ENCODE measurements at places on chromosomes 13 and 19. TPM values are rescaled to one million over a fixed set of nuclear protein-coding genes. Genes with fewer than 3 reads are reported as not detected.

The CD79A gene
- 3.7 TPM for total RNA-seq

The ERVK3-1 gene
- total RNA-seq = 38.8 TPM

The KIR3DL2 gene
- not detected for total RNA-seq

The PABPC3 gene
- 0.29 TPM for total RNA-seq

The LSR gene
- 55.2 TPM for total RNA-seq

The AXL gene
- total RNA-seq = 40.1 TPM

The MBD3L3 gene
- total RNA-seq = not detected

The OR10H1 gene
- 0.60 TPM for total RNA-seq

The TUBA3C gene
- total RNA-seq = not detected

The COX6B1 gene
- 473 TPM for total RNA-seq

The NLRP11 gene
- not detected for total RNA-seq

The TNNI3 gene
- not detected for total RNA-seq

The ZNF418 gene
- 12.1 TPM for total RNA-seq

- DNase-seq = no peak
Observed at GRCh38 chr13:112178769-112179168, 111.8 kb downstream of the SOX1 start.

- no peak for DNase-seq
Observed at GRCh38 chr13:97198753-97199152, 23.4 kb upstream of the MBNL2 start.

DNA sequence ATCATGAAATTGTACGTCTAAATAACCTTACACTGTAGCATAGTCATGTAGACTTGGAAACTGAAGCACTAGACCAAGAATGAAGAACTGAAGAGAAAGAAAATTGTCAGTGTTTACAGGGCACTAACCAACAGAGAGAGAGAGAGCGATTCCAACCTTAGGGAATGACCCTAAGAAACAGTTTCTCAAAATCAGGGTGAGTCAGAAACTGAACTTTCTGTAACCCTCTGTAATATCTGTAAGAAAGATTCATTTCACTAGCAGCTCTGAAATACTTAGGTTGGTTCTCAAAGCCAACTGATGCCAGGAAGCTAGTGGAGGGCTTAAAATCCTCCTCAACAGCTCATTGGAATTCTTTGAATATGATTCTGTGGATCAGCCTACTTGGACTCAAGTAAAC, 936.9 kb downstream of the EFNB2 start:
- DNase-seq = no peak

DNA sequence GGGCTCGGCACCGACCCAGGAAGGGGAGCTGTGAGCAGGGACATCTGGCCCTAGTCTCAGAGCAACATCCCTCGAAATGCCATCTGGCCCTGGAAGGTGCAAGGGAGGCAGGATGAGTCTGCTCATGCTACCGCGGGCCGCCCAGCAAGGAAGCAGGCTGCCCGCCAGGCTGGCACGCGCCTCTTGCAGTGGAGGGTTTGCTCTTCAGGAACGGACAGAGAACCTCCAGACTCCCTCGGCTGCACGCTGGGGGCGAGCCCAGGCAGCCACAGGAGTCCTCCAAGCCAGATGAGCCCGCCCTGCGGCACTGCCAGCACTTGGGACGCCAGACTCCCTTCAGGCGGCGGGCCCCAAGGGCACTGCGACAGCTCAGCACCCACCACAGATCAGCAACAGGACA, 10.1 kb upstream of the ATP8B3 start:
- DNase-seq = no peak

- no peak for DNase-seq
Observed at GRCh38 chr13:35720690-35721554, 244.4 kb upstream of the MAB21L1 start.

DNA sequence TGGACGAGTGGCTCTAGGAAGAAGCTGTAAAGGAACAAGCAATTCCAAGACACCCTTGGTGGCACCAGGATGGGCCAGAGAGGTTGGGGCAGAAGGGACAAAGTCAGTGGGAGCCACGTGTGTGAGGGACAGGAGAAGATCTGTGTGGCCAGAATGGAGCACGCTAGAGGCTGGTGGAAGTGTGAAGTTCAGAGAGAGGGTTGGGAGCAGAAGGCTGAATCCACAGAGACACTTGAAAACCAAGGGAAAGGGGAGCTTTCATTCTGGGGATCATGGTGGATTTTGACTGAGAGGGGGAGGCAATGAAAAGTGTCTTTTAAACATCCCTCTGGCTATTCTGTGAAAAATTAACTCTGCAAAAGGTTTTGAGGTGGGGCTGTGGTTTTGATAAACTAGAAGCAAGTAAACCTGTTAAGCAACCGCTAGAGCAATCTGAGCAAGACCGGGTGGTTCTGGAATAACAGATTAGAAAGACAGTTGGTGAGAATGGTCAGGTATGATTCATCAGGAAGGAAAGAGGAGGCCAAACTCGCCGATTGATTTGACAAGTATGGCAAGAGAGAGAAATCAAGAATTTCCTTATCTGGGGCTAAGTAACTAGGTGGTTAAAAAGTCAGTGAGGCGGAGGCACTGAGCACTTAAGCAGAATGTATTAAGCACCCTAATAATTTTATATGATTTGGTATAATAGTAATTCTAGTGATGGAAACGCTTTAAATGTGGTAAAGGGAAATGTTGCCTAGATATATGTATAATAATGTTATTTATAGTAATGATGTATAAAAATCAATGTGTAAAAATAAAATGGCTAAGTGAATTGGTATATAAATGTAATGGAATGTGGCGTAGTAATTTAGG, 140.0 kb downstream of the MYO16 start:
- DNase-seq = peak; percentile 61

DNA sequence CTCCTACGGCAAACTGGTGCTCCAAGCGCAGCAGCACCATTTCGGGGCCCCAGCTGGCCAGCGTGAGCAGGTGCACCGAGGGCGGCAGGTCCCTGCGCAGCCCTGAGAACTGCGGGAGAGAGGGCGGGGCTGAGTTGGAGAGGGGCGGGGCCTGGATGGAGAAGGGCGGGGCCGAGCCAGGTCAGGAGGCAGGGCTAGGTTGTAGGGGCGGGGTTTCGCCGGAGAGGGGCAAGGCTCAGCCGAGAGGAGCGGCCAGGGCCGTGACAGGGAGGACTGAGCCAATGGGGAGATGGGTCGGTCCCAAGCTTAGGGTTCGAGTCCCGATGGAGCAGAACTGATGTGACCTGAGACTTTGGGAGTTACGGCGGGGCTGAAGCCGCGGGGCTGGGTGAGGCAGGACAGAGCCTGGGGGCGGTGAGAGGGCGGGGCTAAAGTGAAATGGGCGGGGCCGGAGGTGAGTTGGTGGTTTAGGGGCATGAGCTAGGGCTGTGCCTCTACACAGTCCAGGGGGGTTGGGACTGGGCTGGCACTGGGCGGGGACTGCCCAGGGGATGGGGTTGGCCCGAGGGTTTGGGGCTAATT, 19.0 kb downstream of the MAN2B1 start:
- peak; percentile 77 for DNase-seq

DNA sequence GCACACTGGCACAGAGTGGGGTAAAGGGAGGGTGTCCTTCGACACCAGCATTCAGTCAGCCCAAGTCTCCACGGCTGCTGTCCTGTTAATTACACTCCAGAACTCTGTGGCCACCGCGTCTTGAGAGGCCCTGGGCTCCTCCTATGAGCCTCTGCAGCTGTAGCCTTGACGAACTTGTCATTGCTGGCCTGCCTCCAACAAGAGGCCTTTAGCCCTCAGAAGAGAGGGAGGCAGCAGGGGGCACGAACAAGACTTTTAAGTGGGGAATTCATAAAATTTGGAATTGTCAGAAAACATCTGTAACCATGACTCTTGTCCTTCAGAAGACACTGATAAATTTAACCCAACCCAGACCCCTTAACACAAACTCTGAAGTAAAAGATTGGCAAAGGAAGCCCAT, 241.9 kb downstream of the UQCRFS1 start:
- no peak for DNase-seq

DNA sequence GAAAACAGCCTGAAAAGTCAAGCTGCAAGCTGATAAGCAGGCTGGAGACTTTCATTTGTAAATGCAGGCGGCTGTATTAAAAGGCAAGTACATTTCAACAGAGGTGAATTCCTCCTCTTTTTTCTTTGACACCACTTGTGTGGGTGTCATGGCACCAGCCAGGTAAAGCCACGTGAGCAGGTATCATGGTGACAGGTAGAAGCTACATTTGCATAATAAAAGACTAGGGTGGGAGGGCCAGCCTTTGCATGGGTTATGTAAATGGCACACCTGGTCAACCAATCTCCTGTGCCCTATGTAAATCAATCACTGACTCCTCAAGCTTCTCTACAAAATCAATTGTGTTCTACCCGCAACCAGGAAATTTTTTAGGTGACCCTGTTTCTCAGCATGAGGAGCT, 68.2 kb downstream of the ZNF100 start:
- no peak for DNase-seq

- no peak for DNase-seq
Observed at GRCh38 chr13:73989244-73989843, 144.9 kb downstream of the KLF12 start.

DNA sequence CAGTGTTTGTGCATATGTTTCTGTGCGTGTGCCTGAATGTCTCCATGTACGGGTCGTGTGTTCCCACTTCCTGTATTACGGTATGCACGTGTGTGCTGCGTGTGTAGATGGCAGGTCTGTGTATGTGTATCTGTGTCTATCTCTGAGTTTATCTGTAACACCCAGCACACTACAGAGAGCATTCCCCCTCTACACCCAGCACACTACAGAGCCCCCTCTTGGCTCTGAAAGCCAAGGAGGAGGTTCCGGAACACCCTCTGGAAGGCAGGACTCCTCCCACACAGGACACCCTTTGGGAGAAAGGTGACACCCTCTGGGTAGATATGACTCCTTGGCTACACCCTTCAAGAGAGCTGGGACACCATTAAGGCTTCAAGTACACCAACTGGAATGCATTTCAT, 2.1 kb upstream of the ERFL start:
- DNase-seq = no peak

DNA sequence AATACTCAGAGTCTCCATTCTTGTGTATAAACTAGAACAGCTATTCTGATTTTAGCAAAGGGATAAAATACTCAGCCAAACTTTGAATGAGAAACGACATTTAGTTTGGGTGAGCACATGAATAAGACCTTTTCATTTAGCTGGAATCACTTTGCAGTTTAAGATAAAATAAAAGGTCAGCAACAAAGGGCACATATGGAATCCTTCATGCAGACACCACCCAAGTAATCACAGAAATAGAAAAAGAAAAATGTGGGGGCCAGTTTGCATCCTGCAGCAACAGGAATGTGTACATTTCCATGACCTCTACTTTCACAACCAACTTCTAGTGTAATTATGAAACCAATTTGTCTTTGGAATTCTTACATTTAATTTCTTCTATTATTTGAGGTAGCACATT, 1637.4 kb downstream of the PCDH9 start:
- DNase-seq = no peak

GRCh38 chr13:26219726-26220125, 2.4 kb downstream of the RNF6 start:
- no peak for DNase-seq

- DNase-seq = no peak
Observed at GRCh38 chr13:42696191-42696590, 85.2 kb upstream of the FAM216B start.

GRCh38 chr13:112941349-112941748, 27.7 kb upstream of the MCF2L start:
- no peak for DNase-seq

DNA sequence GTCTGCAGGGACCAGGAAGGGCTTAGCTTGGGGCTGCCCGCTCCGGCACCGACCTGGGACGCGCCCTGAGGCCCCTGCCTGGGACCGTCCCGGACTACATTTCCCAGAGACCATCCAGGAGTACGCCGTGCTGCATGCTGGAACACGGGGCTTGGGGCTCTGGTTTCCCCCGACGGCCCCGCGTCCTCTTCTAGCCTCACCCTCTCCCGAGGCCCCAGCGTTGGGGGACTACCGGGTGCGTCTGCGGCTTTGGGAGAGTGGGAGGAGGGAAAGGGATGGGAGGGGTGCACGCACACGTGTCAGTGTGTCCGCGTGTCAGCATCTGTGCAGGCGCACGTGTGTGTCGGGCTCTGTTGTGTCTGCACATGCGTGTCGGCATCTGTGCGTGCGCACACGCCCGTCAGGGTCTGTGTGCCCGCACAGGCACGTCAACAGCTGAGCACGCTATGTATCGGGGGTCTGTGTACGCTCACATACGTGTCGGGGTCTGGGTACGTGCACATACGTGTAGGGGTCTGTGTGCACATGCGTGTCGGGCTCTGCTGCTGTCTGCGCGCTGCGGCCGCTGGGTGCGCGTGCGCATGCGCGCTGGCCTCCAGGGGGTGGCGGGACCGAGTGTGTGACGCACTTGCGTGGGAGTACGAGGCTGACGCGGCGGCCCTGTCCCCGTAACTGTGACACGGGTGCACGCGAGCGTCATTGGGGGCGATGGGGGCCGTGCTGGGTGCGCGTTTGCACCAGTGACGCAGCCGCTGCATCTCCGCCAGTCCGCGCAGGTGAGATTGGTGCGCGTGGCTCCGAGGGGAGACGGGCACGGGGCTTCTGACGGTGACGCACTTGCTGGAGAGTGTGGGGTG, at the start of gene ZNF331:
TSS of gene ZNF331 (plus strand) at position 625 of the 857 bp plus-strand sequence. CDS start 31,232 bp downstream, outside the sequence.
- peak; percentile 83 for DNase-seq

- DNase-seq = no peak
Observed at GRCh38 chr13:106573284-106573846, 5.4 kb upstream of the ARGLU1 start.

DNA sequence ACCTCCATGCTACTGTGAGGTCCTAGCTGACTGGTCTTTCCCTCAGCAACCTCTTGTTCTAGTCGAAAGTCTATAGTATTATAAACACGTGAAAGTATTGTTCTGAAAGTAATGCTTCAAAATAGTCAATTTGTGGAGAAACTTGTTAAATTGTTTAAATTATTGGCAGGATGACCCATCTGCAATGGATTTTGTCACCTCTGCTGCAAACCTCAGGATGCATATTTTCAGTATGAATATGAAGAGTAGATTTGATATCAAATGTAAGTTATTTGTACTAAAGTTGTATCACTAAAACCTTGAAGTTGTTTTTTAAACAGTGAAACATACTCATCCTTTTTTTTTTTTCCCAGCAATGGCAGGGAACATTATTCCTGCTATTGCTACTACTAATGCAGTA, 25.9 kb downstream of the UBA2 start:
- no peak for DNase-seq

- no peak for DNase-seq
Observed at GRCh38 chr19:4279530-4280422, 710 bp downstream of the SHD start.

DNA sequence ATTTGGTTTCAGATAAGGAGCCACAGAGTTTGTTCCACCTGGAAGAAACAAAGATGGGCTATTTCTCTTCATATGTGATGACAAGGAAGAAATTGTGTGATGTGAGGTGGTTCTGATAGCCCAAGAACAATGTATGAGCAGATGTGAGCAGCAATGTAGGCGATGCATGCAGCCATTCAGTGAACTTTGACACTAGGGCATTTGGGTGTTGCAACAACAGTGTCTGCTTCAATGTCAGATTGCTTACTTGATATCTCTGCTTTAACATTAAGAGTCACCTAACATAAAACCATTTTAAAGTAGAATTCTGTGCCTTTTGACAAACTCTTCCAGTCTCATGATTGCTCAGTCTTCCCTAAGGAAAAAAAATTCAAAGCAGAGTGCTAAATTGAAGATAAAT, 865.4 kb downstream of the SLITRK6 start:
- no peak for DNase-seq
